ENCODE measurements at places on chromosomes 16 and 17. TPM values are rescaled to one million over a fixed set of nuclear protein-coding genes. Genes with fewer than 3 reads are reported as not detected.

- no peak for DNase-seq
These were observed 531 bp upstream of the HASPIN start for GRCh38 chr17:3723188-3723555.

GRCh38 chr17:48368352-48368908 is 61.6 kb downstream of the SKAP1 start:
- DNase-seq = no peak

DNA sequence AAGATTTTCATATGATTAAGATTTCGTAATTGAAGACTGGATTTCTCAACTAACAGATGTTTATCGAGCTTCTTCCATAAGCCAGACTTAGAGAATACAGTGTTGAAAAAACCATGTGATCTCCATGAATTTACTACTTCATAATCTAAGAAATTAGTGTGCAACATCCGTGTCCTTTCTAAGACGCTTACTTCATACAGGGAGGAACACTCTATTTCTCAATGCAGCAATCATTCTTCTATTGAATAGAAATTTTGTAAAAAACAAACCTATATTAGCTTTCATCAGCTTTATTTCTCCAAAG is 946.3 kb downstream of the KCNJ2 start:
- DNase-seq = no peak

DNA sequence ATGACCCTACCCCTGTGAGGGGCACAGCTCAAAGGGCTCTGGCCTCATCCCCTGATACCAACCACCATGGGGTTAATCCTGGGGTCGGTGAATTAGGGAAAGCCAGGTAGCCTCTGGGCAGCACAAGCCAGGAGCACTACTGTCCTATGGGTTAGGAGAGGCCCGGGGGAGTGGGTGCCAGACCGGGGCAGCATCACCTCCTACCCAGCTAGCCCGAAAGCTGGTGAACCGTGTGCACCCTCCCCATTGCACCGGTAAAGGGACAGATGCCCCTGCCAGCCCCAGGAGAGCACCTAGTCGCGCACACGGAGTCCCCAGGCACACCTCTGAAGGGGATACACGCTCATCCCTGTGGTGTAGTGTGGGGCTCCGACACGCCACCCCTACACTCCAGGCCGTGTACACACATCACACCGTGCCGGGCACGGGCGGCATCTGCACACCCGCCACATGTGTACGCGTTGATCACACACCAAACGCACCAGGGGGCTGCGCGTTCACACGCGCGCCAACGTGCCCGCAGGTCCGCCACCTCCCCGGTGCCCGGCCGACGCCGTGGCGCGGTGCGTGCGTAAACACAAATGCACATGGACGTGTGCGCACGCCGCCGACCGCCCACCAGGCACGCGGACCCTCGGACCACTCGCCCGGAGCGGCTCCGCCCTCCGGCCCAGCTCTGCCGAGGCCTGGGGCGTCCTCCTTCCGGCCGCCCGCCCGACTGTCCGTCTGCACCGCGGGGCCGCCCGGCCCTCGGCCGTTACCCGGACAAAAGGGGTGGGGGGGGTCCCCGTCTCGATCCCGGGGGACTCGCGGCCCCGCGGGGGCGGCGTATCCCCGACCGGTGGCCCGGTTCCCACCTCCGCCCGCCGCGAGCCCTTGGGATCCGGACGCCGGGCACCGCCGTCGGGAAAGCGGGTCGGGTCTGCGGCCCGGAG is 785 bp downstream of the UBALD1 start:
- no peak for DNase-seq

DNA sequence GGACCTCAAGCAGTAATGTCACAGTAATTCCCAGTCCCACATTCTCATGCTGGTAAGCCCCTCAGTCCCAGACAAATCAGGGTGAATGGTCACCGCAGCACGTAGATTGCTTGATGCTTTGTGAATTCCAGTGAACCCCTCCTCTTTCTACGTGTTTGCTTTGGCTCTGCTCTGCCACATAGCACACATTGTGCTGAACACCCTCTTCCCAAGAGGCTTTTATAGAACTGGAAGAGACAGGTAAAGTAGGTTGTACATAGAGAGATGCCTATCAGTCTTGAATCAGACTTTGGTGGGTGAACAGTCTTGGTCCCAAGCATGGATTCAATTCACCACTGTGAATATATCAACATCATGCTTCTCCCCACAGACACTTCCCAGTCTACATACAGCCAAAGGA is 579 bp upstream of the KRTAP9-6 start:
- DNase-seq = no peak

The TMEM220 gene
- polyA plus RNA-seq = 2.4 TPM

The CHAD gene
- not detected for polyA plus RNA-seq

The MSRB1 gene
- polyA plus RNA-seq = 25.2 TPM

The NOTUM gene
- polyA plus RNA-seq = not detected

The TMEM114 gene
- polyA plus RNA-seq = not detected
